ENCODE measurements at places on chromosomes 2 and 18.

- DNase-seq = no peak
Observed at GRCh38 chr2:109239720-109240119, 110.7 kb downstream of the SH3RF3 start.

DNA sequence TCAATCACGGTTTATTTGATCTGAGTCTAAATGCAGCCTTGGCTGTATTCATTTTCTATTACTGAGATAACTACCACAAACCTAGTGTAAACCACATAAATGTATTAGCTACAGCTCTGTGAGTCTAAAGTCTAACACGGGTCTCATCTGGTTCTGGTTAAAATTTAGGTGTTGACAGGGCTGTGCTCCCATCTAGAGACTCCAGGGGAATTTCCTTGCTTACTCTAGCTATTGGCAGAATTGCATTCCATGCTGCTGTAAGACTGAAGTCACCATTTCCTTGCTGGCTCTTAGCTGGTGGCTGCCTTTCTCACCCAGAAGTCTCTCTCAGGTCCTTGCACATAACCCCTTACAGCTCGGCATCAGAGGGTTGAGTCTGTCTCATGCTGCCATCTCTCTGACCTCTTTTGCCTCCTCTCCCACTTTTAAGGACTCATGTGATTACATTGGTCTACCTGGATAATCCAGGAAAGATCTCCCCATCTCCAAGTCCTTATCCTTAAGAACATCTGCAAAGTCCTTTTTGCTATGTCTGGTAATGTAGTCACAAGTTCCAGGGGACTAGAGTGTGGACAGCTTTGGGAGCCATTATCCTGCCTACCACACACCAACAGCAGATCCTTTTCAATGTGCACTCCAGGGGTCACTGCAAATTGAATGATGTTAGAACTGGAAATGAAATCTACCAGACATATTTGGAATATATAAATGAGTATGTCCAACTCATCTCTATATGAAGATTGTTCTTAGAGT is 207.0 kb upstream of the AGAP1 start:
- DNase-seq = no peak

- DNase-seq = no peak
Observed at GRCh38 chr2:44934038-44934982, 7.2 kb upstream of the SIX3 start.

DNA sequence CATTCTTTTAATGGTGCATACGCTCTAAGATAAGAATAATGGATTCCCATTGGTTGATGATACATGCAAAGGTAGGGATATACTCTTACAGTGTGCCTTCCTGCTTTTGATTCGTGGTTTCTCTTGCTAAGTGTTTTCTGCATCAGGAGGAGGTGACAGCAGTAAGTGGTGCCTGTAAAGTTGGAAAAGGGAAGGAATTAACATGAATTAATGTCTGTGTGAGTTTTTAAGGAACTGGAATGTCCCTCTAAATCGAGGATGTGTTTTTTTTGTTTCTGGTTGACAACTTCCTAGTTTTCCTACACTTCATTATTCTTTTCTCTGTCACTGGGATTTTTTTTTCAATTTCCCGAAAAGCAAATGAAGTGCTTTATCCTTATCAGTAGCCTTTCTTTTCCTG is 54.4 kb downstream of the CRIM1 start:
- DNase-seq = no peak

- no peak for DNase-seq
Observed at GRCh38 chr18:52242711-52243110, 97.3 kb upstream of the DCC start.

DNA sequence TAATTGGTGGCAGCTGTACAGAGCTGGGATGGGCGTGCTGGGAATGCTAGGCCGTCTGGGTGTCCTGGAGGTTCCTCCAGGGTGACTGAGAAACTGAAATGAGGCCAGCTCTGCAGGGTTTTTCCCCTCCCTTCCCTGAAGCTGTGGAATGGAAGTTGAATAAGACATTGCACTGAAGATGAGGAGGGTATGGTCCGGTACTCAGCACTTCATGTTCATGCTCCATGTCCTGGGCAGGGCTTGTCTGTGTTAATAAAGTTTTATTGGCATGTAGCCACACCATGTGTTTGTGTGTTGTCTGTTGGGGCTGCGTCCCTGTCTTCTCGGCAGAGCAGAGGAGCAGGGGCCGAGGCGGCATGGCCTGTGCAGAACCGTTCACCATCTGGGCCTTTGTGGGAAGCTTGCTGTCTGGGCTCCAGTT is 154.0 kb downstream of the LDLRAD4 start:
- DNase-seq = no peak

- no peak for DNase-seq
Observed at GRCh38 chr2:99524056-99524455, 34.2 kb upstream of the REV1 start.

DNA sequence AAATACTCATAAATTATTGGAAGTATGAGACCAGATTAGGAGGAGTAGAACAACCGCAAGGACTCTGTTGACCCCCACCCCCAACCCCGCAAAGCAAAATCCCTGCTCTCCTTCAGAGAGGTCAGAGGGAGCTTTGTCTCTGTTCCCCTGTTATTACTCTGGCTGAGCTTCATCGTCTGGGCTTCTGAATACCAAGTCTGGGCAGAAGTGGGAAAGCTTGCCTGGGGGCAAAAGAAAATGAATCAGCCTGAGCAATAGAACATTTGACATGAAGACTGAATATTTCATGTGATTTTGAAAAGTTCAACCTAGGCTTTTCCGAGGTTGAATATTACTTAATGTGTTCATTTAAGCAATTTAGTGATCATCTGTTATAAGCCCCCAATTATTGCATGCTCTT is 114.6 kb upstream of the ARHGAP28 start:
- no peak for DNase-seq

DNA sequence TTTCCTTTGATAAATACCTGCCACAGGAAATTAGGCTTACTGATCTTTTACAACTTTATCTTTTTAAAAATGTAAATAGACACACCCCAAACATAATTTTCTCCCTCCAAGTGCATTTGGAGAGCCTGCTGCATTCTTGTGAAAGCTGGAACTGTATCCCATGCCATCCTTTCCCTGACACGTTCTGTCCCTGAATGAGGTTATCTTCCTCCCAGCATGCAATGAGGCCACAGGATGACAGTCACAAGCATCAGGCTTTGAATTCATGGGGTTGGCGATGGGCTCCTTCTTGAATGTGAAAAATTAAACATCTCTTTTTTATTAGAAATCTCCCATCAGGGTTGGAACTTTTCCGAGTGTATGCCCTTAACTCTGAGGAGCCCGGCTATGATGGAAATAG is 77.8 kb downstream of the CTAGE1 start:
- DNase-seq = no peak

- DNase-seq = no peak
Observed at GRCh38 chr2:179604598-179604997, 256.8 kb downstream of the ZNF385B start.

DNA sequence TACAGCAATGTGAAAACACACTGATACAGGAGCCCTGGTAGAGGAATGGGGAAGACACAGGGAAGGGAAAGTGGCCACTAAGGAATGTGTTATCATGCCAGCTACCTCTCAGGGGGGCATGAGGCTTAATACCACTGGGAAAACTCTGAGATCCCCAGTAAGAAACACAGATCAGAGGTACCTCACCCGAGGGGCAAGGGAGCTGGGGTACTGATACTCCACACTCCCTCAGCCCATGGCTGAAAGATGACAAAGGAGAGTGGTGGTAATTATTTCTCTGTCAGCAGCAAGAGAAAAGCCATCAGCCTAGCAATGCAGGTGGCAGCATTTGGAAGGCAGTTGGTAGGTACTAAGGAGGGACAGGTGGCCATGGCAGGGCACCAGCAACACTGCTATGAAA is 434.8 kb downstream of the NBAS start:
- DNase-seq = no peak

GRCh38 chr2:145258903-145259579 is 739.1 kb upstream of the ZEB2 start:
- no peak for DNase-seq

DNA sequence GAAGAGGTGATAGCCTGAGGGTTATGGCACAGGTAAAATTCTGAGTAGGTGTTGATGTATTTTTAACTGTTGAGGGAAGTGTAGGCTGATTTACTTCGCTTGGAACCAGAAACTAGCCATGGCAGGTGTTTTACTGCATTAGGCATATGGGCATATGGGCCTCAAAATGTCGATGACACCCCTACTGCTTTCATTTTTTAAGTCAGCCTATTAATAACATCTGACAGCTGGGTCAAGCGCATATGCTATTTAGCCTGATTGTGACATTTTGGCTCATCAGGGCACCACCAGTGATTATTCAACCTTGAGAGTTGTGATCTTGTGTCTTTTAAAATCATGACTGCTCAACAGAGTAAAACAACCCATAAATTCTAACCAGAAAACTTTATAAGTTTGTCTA is 1396.9 kb upstream of the NXPH2 start:
- no peak for DNase-seq

DNA sequence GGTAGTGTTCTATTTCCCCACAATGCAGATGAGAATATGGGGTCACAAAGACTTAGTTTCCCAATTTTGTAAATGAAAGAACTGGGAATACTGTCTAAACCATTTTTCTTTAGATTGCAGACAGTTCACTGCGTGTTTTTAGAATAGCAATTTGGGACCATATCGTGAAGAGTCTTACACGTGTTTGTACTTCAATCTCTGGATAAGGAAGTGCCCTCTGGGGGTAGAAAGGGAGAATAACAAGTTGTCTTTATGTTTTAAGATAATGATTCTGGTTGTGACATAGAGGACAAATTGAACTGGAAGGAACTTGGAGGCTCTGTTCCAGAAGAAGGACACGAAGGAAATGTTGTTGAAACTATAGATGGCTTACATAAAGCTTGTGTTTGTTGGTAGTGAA is 457.7 kb downstream of the CBLN2 start:
- DNase-seq = no peak

GRCh38 chr18:31573051-31573450 is 18.6 kb upstream of the TTR start:
- DNase-seq = no peak

DNA sequence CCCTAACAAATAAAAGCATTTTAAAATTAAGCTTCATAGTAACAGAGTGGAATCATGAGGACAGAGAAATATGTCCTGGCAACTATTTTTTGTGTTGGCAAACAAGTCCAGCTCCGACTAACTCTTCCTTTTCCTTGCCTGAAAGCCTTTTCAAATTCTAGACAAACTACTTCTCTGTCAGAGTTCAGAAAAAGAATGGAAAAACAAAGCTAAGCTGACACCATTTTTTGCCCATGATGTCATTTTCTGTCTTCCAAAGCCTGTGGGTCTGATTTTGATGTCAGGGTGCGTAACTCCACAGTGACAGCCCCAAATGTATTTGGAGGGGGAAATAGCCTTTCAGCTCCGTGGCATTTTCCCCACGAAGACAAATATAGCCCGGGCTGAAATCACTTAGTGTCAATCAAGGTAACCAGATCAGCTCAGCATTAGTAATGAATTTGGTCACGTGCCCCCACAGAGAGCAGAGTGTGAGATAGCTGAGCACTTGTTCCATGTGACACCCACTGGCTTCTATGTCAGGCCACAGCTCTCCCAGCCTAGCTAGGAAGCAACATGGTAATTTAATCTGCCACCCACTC is 233.0 kb upstream of the SIX2 start:
- no peak for DNase-seq

DNA sequence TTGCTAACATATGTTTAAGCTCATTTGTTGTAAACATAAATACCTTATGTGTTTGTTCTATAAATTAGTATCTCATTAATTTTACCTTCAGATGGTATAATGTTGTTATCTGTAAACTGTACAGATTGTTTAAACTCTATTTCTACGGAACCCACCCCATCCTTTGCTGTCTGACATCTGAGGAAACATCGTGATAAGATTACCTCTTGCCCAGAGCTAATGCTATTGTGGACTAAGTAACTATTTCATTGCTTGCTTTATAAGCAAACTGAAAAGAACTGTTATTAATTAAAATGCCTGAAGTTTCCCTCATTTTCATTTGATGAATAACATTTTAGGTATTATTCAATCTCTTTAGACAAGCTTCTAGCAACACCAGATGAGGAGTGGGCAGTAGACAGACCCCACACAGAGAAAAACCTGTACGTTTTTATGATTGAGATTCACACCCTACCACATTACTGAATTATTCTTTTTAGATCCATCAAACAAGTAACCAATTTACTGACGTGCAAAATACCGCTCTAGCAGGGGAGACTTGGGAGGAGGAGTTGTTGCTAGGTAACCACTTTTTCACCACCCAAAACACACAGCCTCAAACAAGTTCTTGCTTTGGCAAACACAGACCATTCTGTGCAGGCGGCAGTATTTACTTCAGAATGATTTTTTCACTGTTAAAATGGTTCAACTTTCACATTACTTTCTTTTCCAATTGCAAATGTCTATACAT is 1.9 kb upstream of the SYT4 start:
- DNase-seq = no peak

GRCh38 chr2:28355521-28356094 is 37.0 kb upstream of the FOSL2 start:
- no peak for DNase-seq

GRCh38 chr18:23291456-23292205 is 156.3 kb downstream of the CABLES1 start:
- no peak for DNase-seq

DNA sequence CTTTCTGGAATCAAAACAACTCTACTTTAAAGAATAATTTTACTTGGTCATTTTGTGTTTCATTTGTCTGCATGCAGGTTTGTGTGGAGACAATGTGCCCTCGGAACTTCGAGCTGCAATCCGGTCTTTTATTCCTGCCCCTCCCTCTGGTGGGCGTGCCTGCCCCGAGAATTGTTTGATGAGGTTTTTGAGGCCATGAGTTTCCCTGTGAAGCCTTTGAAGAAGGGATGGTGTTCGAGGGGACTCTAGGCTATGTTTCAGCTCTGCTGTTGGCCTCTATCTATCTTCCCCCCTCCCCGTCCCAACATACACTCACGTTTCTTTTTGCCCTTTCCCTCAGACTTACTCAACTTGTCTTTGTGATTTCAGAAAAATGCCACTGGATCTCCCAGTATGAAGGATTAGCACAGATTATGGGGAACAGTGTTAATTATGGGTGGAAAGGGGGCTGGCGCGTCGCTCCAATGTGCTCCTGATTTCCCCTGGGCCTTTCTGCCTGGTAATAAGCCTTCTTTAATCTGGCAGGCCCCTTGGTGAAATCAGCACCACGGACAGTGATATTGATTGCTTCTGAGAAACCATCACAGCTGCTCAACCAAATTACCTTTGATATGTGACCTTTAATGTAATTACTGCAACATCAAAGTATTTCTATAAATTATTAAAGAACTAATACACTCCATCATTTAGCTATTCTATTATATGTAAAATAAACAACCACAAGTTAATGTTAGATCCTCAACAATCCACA is 82.2 kb downstream of the CELF4 start:
- no peak for DNase-seq

DNA sequence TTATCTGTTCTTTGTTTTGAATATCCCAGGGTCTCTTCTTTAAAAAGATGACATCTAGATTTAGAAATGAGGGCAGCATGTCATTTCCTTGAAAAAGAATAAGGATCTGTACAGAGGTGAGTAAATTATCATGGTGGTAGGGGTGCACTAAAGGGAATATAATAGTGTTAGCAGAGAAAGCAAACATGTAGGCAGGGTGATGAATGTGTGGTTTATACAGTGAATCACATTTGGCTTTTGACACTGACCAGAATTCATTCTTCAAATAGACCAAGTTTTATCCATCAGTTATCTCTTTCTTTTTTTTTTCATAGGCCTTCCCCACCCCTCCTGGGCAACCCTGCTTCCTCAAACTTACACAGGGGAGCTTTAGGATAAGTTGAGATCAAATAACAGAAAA is 184.5 kb upstream of the LRP1B start:
- DNase-seq = no peak

GRCh38 chr2:12970861-12971260 is 254.1 kb downstream of the TRIB2 start:
- DNase-seq = no peak

All from activated CD4-positive, alpha-beta T cell treated with anti-CD3 and anti-CD28 coated beads for 1 hour (primary cell).